GM23248 (cell line): ENCODE measurements at places on chromosomes 6 and 20. TPM values are rescaled to one million over a fixed set of nuclear protein-coding genes. Genes with fewer than 3 reads are reported as not detected.
A peak's percentile ranks its signal among the peaks of the same experiment; 100 is the strongest.

OLIG3 gene
- not detected in 2 replicates for total RNA-seq

- no peak for DNase-seq
Measured at GRCh38 chr6:168300975-168301647, 18.5 kb downstream of the DACT2 start.

DNA sequence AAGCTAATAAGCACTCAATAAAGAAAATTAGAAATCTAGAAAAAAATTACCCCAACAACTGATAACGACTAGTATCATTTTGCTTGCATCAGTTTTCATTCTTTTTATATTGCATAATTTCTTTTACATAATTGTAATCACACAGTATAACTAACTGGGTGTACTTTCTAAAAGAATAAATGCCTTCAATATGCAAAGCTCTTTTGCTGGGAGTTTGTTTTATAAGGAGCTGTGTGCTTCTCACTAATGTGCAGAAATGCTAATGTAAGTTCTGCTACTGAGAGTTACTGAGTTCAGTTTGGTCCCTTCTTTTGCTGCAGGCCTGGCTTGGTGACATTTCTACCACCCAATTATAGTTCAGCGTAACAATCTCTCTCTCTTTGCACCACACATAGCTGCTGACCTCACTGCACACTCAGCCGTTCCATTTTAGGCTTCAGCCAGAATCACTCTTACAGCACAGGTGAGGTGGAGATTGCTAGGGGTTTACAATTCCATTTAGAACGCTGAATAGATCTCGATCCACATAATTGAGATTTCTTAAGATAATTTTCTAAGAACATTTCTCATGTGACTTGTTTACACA is 20.9 kb upstream of the KLHL31 start:
- no peak for DNase-seq

ACTL10 gene
- total RNA-seq, result 3.2 and 3.4 TPM in 2 replicates

- DNase-seq, result no peak
Measured at GRCh38 chr6:15480525-15480924, 182.3 kb downstream of the DTNBP1 start.

TMEM151B gene
- not detected in 2 replicates for total RNA-seq

- peak; percentile 46 for DNase-seq
Measured at GRCh38 chr6:109428889-109429477, 11.4 kb downstream of the PPIL6 start.
